ENCODE measurements at places on chromosomes 3 and 15.
A peak's percentile ranks its signal among the peaks of the same experiment; 100 is the strongest.

DNA sequence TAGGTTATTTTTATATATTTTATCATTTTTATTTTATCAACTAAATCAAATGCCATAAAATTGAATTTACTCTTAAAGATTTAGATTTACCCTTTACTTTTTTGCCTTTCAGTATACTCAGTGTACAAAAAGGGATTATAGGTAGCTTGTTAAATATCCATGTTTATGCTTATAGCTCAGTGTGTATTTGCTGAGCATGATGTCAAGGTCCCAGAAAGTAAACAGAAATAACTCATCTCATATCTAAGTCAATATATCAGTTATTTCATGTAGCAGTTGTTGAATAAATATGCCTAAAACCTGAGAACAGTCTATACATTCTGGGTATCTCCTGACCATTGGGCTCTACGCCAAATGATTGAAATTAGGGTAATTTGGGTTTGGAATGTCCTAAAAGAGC lies 693.8 kb downstream of the NAALADL2 start:
- DNase-seq: no peak

- peak; percentile 81 for DNase-seq
These were observed 26.9 kb upstream of the ZBBX start for GRCh38 chr3:167406876-167407492.

DNA sequence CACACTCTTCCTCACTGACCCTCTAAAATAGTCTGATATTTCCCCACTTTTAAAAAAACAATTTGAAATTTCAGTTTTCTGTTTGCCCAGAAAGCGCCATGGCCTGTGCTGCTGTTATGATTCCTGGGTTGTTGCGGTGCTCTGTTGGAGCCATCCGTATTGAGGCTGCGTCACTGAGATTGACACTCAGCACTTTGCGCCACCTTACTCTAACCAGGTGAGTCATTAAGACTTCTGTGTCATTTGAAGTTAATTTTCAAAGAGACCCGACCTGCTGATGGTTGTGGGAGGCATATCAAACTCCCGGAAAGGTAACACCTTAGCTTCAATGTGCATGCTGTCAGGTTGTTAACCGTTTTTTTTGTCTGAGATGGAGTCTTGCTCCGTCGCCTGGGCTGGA lies 5.8 kb downstream of the OXNAD1 start:
- DNase-seq: no peak

- no peak for DNase-seq
These were observed 10.6 kb downstream of the LAMP3 start for GRCh38 chr3:183151821-183152351.

- no peak for DNase-seq
These were observed 3.0 kb upstream of the TJP1 start for GRCh38 chr15:29825227-29825626.

DNA sequence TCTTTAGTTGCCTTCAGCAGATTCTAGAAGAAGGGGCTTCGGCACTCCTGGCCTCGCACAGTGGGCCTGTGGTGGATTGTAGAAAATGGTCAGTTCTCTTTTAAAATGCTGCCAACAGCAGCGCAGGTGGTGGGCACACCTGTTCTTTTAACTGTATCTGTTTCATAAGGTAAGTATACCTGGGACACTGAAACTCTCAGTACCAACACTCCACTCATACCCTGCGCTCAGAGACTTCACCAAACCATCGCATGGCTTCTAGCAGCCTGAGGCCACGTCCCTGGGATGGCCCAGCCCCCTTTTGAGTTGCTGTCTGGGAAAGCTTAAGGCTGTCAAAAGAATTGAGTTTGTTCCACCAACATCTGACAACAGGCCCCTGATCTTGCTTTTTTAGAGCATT lies 56.7 kb upstream of the MCF2L2 start:
- DNase-seq: no peak

GRCh38 chr3:160869825-160870224 lies 113.8 kb downstream of the PPM1L start:
- no peak for DNase-seq

DNA sequence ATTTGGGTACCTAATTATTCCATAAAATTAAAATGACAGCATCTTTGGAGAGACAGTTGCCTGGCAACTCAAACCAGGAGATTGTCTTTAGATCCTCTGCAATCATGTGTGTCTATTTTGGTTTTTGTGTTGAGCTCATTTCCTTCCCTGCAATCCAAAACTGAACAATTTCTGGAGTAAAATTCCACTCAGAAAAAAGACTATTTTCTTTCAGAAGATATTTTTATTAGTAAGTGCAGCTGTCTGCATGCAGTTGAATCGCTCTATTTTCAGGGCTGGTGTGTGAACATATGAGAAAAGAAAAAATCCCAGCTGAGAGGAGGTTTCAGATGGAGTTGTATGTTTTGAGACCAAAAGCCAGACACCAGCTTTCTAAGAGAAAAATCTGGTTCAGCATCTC lies 41.9 kb upstream of the DYNC1LI1 start:
- no peak for DNase-seq

- DNase-seq: peak; percentile 16
These were observed 29.9 kb upstream of the TTC14 start for GRCh38 chr3:180571831-180572598.

GRCh38 chr15:51706926-51707608 lies 25.8 kb downstream of the SCG3 start:
- no peak for DNase-seq

GRCh38 chr3:168239287-168239686 lies 143.6 kb upstream of the GOLIM4 start:
- DNase-seq: no peak

- no peak for DNase-seq
These were observed 66.8 kb downstream of the CMSS1 start for GRCh38 chr3:99884484-99884883.

GRCh38 chr3:38029400-38030125 lies at the start of gene PLCD1:
PLCD1 (minus strand) TSS chr3:38029642; CDS start chr3:38029539, 103 bp downstream.
- DNase-seq: peak; percentile 60

- DNase-seq: no peak
These were observed 1.8 kb downstream of the SCAMP5 start for GRCh38 chr15:74997141-74997540.

- no peak for DNase-seq
These were observed 168.1 kb downstream of the XXYLT1 start for GRCh38 chr3:195102609-195103467.

DNA sequence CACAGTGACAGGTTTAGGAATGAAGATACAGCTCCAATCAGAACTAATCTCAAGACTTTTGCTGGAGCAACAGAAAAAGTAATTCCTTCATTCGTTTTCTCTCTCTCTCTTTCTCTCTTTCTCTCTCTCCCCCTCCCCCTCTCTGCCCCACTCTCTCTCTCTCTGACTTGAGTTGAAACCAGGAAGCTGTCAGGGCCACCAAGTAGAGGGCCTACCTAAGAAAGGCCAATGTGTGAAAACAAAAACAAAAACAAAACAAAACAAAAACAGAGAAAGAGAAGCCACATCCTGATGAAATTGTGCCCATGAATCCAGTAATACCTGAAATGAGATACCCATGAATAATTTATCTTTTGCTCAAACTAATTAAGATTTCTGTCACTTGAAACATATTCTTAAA lies 72.9 kb downstream of the ATP8B4 start:
- no peak for DNase-seq

GRCh38 chr15:54841701-54842305 lies 354.9 kb downstream of the RSL24D1 start:
- peak; percentile 16 for DNase-seq

DNA sequence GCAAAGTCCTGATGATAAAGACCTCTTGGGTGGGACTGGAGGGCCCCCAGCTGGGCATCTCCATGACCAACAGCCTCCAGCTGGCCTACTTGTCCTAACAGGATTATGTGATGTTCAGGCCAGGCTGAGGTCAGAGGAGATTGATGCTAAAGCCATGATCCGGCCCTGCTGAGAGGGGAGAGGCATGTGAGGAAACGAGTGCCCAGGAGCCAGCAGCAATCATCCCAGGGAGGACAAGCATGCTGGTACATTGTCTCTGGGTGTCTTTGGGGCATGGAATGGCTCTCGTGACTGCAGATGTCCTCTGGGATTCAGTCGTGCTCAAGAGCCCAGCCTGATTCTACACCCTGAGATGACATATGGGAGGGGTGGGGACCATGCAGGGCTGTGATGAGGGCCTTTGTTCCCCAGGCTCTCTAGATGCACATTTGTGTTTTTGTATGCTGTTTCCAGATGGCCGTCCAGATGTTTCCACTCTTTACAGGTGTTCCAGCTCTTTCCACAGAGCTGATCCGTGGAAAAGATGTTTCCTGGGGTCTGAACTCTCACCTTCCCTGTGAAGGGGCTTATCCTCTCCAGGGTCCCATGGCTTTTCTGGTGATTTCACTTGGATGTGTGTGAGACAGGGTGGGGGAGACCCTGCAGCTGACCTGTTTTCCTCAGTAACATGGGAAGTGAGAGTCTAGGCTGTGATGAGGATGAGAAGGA lies 20.2 kb downstream of the SLC24A1 start:
- DNase-seq: peak; percentile 35

- no peak for DNase-seq
These were observed 55.7 kb downstream of the UNC13C start for GRCh38 chr15:54033869-54034458.

- DNase-seq: no peak
These were observed 35.4 kb downstream of the RNU5B-1 start for GRCh38 chr15:65339920-65340319.

DNA sequence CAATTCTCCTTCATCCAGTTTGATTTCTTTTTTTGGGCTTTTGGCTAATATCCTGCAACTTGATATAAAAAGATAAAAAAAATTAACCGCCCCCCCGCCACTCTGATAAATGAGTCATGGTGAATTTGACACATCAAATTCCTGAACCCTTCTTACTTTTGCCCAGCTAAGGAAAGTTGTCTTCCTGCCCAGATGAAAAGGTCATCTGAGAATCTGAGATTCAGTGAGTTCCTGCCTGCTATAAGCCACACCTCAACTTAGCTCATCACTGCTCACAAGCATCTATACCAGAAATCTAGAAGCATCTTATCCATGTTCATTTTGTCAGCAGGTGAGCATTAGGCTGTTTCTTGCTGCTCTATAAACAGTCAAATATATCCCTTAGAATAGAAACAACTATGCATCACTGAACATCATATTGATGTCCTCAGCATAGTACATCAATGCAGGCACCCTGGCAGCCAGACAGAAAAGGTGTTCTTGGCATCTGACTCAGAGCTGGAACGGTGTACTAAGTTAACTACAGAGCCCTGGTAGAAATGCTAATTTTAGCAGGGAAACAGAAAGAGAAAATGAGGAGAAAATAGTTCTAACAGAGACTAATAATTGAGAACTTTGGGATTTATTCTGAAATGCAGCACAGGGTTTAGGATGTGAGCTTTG lies 77.1 kb downstream of the SEMA6D start:
- DNase-seq: no peak

- peak; percentile 49 for DNase-seq
These were observed 25.3 kb downstream of the CMSS1 start for GRCh38 chr3:99842826-99843589.

DNA sequence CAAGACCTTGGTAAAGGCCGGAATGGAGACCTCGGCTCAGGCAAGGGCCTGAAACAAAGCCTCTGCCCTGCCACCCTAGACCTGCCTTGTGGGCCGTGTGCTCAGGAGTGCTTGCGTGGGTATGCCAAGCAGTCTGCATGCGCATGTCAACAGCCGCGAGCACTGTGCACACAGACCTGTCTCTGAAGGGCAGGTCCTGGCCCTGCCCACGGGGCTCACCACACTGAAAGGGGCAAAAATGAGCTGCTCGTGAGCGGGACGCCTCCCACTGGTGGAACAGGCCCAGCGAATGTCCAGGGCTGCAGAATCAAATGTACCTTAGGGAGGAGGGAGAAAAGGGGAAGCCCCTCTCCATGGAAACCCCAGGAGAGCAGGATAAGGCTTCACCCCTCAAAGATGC lies 44.3 kb upstream of the FGD5 start:
- no peak for DNase-seq

DNA sequence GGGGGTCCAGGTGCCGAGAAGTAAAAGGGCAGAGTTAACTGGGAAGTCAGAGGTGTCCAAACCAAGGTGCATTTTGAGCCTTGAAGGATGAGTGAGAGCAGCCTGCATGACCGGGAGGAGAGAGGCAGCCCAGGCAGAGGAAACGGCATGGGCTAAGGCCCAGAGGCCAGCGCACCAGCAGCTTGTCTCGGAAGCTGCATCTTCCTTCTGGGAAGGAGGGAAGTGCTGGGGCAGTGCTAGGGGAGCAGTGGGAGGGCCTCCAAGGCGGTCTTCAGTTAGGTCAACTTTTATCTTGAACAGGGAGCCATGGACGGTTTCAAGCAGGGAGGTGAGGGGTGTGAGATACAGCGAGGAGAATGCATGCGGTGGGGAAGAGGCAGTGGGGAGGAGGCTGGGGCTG lies 1.0 kb downstream of the H1-8 start:
- DNase-seq: no peak

GRCh38 chr15:95770196-95770595 lies 560.3 kb upstream of the NR2F2 start:
- no peak for DNase-seq

DNA sequence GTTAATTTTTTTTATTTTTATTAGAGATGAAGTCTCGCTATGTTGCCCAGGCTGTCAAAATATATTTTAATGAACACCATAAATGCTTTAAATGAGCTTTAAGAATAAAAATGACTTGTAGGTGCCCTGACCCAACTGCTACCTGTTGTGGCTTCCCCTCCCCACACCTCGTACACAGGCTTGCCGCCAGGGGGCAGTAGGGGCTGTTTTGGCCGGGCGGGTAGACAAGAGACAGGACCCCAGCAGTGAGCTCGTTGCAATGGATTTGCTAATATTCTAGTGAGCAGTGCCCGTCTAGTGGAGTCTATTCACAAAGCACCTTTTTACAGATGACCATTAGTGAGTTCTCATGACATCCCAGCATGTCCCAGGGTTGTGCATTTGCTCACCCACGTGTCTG lies 418.1 kb downstream of the OCA2 start:
- DNase-seq: no peak

DNA sequence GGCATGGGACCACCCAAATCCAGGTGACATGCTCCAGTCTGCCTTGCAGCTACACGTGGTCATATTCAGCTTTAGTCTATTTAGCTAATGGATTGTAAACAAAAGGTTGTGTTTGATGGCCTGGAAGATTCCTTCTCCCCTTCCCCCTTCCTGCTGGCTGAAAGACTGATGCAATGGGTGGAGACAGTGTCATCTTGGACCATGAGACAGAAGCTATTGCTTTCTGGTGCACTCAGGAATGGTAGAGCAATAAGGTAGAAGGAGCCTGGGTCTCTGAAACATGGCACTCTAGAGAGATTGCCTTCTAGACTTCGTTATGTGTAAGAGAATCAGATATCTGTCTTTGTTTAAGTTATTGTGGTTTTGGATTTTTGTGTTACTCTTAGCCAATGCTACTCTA lies 25.7 kb upstream of the PTX3 start:
- no peak for DNase-seq

- no peak for DNase-seq
These were observed 7.8 kb downstream of the C3orf18 start for GRCh38 chr3:50559702-50560101.

- DNase-seq: no peak
These were observed 28.8 kb downstream of the ST6GAL1 start for GRCh38 chr3:186959029-186959624.

DNA sequence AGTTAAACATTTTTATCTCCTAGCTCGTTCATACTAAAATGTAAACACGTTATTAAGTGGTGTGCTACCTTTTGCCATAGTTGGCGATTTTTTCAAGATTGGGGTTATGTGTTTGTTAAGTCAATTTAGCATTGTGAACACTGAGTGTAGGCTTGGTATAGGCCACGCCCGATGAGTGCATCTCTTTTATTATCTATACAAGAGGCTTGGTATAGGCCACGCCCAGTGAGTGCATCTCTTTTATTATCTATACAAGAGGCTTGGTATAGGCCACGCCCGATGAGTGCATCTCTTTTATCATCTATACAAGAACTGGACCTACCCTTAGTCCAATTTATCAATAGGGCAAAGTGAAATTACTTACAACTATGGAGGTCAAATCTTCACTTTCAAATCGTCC lies 70.4 kb downstream of the NIPA2 start:
- no peak for DNase-seq

- DNase-seq: no peak
These were observed 443.3 kb downstream of the GABRG3 start for GRCh38 chr15:27414168-27414870.

Data from globus pallidus (tissue), 1 donor.